ENCODE measurements at places on chromosomes 3 and 15.

GRCh38 chr15:90915216-90915807 is 12.2 kb downstream of the MAN2A2 start:
- DNase-seq = no peak

- no peak for DNase-seq
Measured at GRCh38 chr15:80638553-80639167, 56.5 kb upstream of the ABHD17C start.

- DNase-seq = no peak
Measured at GRCh38 chr15:50355619-50355905, 564 bp upstream of the GABPB1 start.

DNA sequence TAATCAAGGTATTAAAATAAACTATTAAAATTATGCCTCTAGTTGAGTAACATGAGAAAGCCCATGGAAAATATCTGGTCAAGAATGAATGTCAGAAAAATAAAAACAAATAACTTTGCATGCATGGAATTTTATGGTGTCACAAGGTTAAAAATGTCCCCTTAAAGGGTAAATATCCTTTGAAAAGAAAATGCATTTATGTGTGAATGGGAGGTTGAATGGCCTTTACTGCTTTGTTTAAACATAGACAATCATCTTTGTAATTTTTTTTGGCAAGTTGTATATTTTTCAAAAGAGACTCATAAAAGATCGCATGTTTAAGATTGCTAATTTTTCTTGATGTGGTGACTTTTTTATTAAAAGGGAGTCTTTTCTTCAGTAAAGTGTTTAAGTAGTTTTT is 564.2 kb downstream of the NR2F2 start:
- DNase-seq = no peak

DNA sequence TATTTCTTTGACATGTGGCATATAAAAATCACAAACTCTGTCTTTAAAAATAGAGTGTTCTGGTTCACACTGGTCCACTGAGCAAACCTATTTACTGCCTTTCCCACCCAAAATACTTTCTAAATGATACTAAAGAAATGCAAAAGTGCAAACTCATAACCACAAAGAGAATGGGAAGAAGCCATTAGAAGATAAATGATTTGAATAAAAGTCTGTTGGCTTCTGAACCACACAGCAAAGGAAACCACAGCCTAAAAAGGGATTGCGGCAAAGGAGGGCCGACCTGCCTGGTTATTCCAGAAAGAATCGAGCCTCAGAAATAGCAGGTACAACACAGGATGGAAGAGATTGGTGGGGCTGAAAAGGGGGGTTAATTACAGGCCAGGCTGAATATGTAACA is 599.5 kb downstream of the FHIT start:
- no peak for DNase-seq

GRCh38 chr15:99435113-99435695 is 130.6 kb upstream of the MEF2A start:
- no peak for DNase-seq

- no peak for DNase-seq
Measured at GRCh38 chr3:80676261-80676660, 908.5 kb upstream of the ROBO1 start.

DNA sequence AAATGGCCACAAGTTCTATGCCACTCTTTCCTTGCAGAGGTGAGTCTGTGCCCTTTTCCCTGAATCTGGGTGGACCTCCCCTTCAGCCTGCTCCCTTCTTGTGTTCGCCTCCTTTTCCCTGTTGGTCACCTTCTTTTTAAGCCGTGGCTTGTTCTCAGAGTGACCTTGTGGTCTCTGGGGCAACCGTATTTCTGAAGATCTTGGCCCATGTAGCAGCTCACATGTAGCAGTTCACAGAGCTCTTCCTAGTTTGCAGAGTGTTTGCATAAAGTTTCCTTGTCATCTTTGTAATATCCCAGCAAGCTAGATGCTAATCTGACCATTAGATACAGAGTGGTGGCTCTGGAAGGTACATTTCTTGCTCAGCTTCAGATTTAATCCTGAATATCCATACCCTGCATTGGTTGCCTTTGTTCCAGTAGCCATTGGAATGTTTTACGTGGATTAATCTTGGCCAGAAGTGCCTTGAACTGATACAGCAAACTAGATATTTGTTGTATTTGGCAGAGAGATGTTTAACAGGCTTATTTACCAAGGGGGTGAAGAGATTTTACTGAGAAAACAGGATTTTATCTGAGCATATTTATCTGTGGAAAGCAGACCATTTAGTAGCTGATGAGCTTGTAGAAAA is 40.7 kb upstream of the BSN start:
- no peak for DNase-seq

DNA sequence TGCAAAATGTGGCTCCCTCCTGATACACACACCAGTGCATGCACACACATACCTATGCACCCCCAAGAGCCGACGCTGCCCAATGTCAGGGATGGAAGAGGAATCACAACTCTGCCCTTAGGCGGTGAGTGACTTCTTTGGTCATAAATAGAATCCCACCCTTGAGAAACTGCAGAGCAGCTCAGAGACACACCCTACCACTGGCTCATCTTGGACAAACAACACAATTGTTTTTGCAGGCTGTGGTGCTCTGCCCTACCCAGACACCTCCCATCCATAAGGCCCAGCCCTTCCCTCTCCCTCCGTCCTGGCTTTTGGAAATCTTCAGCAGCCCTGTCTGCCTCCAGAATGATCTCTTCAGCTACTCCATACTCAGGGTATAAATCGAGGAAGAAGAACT is 73.8 kb upstream of the HRH1 start:
- no peak for DNase-seq

DNA sequence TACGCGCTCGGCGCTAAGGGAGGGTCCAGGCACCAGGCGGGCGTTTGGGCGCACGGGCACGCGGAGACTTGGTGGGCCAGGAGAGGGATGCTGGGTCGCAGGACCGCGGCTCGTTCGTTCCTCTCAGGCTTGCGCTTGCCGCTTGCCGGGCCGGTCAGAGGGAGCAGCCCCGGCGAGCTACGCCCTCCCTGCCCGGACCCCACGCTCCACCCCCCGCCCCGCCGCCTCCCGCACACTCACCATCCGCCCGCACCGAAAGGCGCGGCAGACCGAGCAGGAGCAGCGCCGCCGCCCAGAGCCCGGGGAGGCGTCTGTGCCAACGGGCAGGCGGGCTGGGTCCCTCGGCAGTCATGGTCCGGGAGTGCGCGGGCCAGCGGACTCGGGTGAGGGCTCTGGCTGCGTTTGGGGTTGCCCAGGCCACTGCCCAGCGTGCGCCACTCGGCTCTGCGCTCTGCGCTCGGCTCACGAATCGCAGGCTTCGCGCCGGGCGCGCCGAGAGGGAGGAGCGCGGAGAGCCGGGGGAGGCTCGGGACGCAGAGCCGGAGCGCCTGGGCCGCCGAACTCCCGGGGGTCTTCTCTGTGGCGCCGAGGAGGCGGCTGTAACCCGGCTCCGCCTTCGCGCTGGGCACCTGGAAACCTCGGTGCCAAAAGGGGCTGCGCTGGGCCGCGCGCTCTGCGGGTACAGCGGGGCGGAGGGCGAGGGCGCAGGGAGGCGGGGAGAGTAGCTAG is at the start of gene SUSD5:
Gene SUSD5 (minus strand): TSS at position 365 of the 729 bp plus-strand sequence. CDS start 13 bp downstream, at position 352.
- DNase-seq = no peak

DNA sequence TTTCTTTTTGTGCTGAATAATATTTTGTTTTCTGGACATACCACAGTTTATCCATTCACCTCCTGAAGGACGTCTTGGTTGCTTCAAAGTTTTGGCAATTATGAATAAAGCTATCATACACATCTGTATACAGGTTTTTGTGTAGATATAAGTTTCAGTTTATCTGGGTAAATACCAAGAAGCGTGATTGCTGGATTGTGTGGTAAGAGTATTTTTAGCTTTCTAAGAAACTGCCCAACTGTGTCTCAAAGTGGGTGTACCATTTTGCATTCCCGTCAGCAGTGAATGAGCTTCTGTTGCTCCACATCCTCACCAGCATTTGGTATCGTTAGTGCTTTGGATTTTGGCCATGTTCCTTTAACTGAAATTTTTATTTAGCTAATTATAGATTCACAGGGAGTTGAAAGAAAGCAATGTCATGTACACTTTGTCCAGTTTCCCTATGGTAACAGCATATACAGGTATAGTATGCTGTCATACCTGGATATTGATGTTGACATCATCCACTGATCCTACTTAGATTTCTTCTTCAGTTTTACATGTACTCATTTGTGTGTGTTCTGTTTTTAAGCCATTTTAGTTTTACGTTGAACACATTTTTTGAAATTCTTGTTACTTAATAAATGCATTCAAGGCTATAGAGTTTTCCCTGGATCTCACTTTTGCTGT is 11.9 kb downstream of the ARID3B start:
- no peak for DNase-seq

DNA sequence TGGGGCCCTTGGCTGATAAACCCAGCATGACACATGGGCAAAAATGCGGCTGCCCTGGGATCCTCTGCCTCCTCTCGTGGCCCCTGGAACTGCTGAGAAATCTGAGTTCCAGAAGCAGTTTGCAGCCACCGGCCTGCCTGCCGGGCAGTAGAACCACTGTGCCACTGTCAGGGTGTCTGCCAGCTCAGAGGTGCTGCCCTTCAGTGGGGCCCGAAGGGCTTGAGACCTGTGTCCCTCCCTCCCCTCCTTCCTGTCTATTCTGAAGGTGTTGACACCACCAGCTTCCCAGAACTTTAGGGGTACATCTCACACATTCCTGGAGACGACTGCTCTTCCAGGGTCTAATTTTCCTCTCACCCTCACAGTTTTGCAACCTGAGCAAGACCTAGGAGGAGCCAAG is 88.2 kb upstream of the POMGNT2 start:
- no peak for DNase-seq
